ACHN (cell line): ENCODE measurements at places on chromosomes 5 and 9.

DNA sequence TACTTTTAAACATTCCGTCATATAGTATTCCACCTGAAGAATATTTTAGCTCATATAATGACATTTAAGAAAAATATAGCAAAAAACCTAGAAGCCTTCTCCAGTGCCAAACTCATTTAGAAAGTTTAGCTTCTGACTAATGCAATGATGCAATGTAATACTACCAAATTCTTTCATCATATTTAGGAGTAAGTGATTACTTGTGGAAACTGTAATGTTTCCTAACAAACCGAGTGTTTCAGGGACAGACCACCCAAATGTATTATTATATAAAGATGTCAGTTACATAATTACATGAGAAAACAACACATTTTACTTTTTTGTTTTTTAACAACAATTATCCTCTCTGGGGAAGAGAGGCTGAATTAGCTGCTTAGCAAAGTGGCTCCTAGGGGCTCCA is 316.2 kb downstream of the ARL15 start:
- no peak for DNase-seq

DNA sequence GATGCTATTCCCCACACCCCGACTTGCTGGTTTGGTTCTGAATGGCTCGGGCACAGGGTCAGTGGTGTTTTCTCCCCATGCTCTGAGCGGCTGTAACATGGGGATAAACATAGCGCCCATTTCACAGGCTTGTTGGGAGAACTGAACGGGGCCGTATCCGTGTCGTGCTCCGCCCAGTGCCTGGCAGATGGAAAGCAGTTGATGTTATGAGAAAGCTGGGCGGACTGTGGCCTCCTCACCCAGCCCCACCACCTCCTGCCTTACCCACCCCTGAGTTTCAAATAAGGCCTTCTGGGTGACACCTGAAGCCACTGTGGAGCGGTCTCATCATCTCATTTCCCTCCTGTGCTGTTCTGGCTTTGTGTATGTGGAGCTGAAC is 14.5 kb downstream of the ORM2 start:
- no peak for DNase-seq

GRCh38 chr5:175706499-175706898 is 48.6 kb downstream of the HRH2 start:
- no peak for DNase-seq

GRCh38 chr9:133683586-133684120 is 47.5 kb downstream of the DBH start:
- DNase-seq: no peak

GRCh38 chr9:82668689-82669199 is 394.2 kb downstream of the RASEF start:
- no peak for DNase-seq

GRCh38 chr9:2655411-2655901 is 33.9 kb downstream of the VLDLR start:
- DNase-seq: peak; percentile 74

- peak; percentile 67 for DNase-seq
Observed at GRCh38 chr9:89549031-89549644, 51.2 kb upstream of the SEMA4D start.

- DNase-seq: no peak
Observed at GRCh38 chr9:16708656-16709435, 161.6 kb downstream of the BNC2 start.

DNA sequence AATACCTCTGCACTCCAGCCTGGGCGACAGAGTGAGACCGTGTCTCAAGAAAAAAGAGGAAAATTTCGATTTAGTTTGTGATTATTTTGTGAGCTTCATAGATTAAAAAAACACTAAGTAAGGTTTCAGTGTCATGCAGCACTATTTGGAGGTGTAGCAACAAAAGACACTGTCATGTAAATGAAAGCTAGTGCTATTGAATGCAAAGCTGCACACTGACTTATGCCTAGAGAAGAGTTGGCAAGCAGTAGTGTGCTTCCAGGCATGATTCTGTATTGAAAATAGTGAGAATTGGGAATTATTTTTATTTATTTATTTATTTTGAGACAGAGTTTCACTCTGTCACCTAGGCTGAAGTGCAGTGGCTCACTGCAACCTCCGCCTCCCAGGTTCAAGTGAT is 34.5 kb downstream of the DDX46 start:
- no peak for DNase-seq

DNA sequence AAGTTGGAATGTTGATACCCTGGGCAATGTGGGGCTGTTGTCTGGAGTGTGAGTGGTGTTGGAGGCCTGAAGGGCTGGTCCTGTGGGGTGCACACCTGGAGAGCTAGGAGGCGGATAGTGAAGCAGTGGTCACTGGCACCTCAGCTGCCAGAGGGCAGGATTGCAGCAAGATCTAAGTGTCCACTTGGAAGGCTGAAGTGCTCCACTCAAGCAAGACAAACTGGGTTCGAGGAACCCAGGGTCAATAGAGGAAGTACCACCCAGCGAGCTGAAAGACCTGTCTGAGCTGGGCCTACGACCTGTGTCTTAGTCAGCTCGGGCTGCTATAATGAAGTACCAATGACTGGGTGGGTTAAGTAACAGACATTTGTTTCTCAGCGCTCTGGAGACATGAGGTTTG is 39.7 kb upstream of the TJP2 start:
- no peak for DNase-seq

GRCh38 chr5:143217804-143218160 is 185.7 kb downstream of the NR3C1 start:
- DNase-seq: no peak

DNA sequence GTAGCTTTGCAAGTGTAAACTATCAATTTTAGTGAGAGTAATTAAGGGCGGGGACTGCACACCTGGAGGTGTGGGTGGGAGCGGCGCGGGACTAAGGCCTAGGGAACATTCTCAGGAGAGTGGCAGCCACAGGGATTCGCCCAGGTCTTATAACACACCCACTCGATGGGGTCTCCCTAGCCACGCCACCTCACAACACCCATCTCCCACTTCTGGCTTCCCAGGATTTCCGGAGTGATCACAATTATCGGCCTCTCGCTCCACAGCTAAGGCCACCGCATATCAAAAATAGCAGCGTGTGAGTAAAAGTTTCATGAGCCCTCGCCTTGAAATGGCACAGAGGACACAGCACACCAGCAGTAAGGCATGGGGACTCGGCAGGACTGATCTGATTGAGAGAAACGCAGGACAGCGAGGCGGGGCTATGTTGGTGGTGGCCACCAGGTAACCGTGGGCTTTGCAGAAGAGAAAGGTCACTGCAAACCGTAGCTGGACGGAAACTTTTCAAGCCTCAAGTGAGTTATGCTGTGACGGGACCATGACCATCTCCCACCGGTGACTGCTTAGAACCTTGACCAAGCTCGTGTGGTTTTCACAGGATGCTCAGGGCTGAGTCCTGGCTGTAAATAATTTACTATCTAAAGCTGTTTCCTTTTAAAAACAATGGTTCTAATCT is 1.1 kb upstream of the LPAR1 start:
- DNase-seq: peak; percentile 54

GRCh38 chr9:36204906-36205547 is 14.3 kb downstream of the CLTA start:
- DNase-seq: peak; percentile 36

DNA sequence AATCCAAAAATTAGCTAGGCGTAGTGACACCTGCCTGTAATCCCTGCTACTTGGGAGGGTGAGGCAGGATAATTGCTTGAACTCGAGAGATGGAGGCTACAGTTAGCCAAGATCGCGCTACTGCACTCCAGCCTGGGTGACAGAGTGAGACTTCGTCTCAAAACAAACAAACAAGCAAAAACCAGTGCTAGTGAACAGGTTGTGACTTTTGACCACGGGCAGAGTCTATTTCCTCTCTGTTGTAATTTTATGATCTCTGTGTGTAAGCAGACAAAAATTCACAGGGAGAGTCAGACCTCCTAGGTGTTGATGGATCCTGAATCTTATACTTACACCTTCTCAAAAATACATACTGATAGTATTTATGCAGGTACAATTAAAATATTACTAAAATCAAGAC is 65.8 kb downstream of the SPEF2 start:
- no peak for DNase-seq

GRCh38 chr5:119393201-119393691 is 37.4 kb downstream of the TNFAIP8 start:
- DNase-seq: no peak

DNA sequence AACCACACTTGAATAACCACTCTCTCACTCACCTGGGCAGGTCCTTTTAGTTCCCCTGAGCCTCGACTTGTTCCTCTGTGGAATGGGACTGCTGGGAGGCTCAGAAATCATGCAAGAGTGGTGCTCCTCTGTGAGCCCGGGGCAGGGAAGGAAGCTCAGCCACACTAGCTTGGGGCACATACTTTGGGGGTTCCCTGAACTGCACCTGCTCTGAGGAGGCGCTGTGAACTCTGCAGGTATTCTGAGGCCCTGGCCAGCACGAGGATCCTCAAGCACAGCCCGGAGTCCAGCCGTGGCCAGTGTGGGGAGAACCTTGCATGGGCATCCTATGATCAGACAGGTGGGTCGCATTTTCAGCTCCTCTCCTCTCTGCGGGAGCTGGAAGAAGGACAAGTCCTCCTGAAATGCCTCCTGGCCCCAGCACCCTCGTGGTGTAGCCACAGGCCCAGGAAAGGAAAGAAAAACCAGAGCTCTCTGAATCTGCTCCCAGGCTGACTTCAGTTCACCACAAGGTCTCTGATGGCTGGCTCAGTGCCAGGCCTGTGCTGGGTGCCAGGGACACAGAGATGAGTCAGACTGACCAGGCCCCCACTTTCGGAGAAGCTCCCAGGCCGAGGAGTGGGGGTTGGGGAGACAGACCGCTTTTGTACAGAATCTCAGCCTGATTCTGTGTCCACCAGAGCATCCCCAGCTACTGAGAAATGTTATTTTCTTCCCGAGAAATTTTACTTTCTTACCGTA is 11.9 kb downstream of the GLIPR2 start:
- DNase-seq: peak; percentile 96

DNA sequence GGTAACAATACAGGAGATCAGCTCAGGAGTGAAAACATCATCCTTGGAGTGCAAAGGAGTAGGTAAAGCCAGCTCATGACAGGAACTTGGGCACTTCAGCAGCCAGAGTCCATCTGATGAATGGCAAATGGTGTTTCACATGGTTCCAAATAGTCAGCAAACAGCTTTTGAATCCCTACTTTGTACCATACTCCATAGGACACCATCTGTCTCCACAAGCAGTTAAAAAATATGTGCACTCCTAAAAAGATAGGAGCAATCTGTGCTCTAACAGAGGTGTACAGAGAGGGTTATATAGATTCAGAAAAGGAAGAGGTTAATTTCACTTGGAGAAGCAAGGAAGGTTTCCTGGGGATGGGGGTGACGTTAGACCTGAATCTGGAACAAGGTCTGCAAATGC is 21.6 kb upstream of the B4GALT1 start:
- no peak for DNase-seq

DNA sequence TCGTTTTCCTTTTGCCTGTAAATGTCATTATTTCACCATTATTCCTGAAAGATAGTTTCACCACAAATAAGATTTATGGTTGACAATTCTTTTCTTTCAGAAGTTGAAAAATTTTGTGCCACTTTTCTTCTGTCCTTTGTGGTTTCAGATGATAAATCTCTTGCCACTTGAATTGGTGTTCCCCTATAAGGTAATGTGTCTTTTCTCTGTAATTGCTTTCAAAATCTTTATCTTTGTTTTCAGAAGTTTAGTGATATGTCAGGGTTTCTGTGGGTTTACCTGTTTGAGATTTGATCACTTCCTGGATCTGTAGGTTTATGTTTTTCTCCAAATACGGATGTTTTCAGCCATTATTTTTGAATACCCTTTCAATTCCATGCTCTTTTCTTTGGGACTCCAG is 14.6 kb downstream of the RASA1 start:
- DNase-seq: no peak

DNA sequence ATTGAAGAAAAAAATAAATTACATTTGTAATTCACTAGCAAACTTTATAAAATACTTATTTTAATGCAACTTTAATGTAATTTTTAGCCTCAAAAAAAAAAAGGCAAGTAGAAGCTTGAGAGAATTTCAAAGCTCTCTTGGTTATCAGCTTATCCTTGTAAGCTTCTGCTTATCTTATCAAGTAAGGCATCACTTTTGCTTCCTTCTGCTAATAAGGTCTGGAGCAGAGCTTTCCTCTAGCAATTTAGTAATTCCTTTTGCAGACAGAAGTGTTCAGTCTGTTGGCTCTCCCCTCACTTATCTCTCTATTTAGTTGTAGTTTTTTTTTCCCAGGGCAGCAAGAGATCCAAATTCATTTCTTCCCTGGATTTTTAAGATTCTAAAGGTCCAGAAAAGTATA is 525.0 kb downstream of the ISL1 start:
- DNase-seq: no peak

- DNase-seq: no peak
Observed at GRCh38 chr5:135458921-135459331, 6.8 kb upstream of the TIFAB start.

- no peak for DNase-seq
Observed at GRCh38 chr5:15431923-15432322, 68.1 kb upstream of the FBXL7 start.

GRCh38 chr5:154118893-154119336 is 71.6 kb upstream of the GALNT10 start:
- peak; percentile 86 for DNase-seq

GRCh38 chr9:107639426-107639825 is 149.9 kb upstream of the KLF4 start:
- DNase-seq: no peak

- DNase-seq: no peak
Observed at GRCh38 chr5:133705331-133705730, 93.0 kb upstream of the FSTL4 start.

DNA sequence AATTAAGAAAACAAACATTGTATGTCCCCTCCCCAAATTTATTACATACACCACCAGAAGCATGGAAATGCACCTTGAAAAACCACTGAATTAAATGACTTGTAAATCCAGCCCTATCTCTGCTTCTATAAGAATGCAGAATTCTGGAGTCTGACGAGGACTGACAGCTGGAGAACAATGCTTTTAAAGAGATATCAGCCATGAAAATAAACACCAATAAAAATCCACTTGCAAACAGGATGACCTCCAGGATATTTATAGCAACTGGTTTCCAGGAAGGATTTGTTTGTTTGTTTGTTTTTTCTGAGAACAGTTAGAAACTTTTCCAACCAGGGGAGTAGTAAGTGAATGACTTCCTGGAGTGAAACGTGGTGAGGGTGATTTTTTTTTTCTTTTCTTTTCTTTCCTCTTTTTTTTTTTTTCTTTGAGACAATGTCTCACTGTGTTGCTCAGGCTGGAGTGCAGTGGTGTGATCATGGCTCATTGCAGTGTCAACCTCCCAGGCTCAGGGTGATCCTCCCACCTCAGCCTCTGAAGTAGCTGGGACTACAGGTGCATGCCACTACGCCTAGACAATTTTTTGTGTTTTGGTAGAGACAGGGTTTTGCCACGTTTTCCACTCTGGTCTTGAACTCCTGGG is 38.7 kb upstream of the SLC36A1 start:
- DNase-seq: no peak

- DNase-seq: no peak
Observed at GRCh38 chr9:87502391-87503221, 4.9 kb downstream of the DAPK1 start.

- DNase-seq: no peak
Observed at GRCh38 chr9:83204047-83204446, 141.1 kb upstream of the RASEF start.

- DNase-seq: no peak
Observed at GRCh38 chr5:83025690-83026478, 51.3 kb downstream of the TMEM167A start.
